Gastroesophageal sphincter (tissue), 4 donors: ENCODE measurements at places on chromosomes 6 and 20. TPM values are rescaled to one million over a fixed set of nuclear protein-coding genes. Genes with fewer than 3 reads are reported as not detected.

DNA sequence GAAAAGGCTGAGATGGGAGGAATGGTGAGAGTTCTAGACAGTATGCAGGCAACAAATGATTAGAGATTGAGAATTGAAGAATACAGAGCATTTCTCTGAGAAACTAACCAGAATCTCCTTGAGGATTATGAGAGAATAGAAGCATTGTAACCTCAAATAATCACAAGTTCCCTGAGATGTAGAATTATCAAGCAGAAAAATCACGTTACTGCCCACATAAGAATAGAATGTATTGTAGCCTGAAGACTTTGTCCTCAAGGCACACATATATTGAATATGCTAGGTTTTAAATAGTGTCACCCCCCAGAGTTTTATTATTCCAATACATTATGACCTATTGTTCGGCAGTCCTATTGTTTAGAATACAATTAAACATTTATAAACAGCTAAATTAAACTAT, 57.2 kb downstream of the CNKSR3 start:
- peaks cover 39% of the 10 kb centered on the region for H3K4me1 ChIP-seq
- H3K27me3 ChIP-seq = no peaks in the 10 kb centered on the region
- ATAC-seq = no peak
- H3K27ac ChIP-seq = no peak overlapping the region
- no peak overlapping the region for H3K4me3 ChIP-seq
- no peaks in the 10 kb centered on the region for H3K36me3 ChIP-seq

ULBP2 gene
- total RNA-seq = not detected

TMC2 gene
- 0.15 TPM for total RNA-seq

DNA sequence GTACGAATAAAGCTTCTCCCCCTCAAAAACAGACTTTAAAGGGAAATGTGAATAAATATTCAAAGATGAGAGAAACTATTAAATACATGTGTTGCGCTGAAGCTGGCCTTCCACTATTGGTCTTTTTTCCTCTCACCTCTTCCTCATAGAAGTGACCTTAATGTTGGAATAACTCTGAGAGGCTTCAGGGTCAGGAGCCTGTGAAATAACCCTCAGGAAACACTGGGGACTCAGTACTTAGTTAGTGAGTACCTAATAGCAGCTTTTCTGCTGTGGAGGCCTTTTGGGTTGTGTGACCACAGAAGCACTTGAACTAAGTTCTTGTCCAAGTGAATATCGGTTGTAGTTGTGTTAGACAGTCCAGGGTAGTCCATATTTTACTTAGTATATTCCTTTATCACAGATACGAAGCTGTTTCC, 799 bp upstream of the SHPRH start:
- ATAC-seq = no peak
- H3K4me3 ChIP-seq = peak overlapping the region; percentile 66
- H3K36me3 ChIP-seq = no peaks in the 10 kb centered on the region
- H3K4me1 ChIP-seq = peaks cover 18% of the 10 kb centered on the region

CTCFL gene
- not detected for total RNA-seq

DNA sequence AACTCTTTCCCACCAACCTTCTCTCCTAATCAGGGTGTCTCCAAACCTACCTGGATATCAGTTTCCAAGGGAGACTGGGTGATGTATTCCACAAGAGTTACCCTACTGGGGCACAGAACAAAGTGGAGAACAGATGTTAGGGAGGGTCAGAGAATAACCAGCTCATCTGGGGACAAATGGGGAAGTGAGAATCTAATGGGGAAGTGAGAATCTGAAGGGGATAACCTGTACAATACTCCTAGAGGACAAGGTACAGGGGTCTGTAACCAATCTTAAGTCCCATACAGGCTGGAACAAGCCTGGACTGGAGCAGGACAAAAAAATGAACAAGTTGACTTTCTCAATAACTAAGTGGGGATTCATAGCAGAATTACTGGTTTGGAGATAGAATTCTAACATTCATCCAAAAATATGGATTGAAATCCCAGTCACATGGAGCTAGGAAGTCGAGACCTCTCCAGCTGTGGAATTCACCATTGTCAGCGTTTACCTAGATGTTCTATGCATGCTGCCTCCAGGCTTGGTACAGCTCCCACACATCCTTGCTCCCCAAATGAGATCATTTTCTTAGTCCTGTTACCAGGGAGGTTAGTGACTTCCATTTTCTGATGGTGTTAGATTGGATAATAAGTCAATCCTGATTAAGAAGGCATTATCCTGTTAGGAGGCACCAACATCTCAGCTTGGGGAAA, 214.8 kb upstream of the MOCS1 start:
- no peaks in the 10 kb centered on the region for H3K36me3 ChIP-seq
- H3K4me1 ChIP-seq = no peaks in the 10 kb centered on the region
- H3K27me3 ChIP-seq = peaks cover 13% of the 10 kb centered on the region
- H3K27ac ChIP-seq = no peak overlapping the region
- no peak for ATAC-seq

SDC4 gene
- total RNA-seq = 182 TPM

- H3K27me3 ChIP-seq = peaks cover 5% of the 10 kb centered on the region
- no peak overlapping the region for H3K27ac ChIP-seq
- H3K36me3 ChIP-seq = no peaks in the 10 kb centered on the region
- ATAC-seq = no peak
- no peaks in the 10 kb centered on the region for H3K4me1 ChIP-seq
Measured at GRCh38 chr6:160667639-160668481, 3.8 kb upstream of the LPA start.

DNA sequence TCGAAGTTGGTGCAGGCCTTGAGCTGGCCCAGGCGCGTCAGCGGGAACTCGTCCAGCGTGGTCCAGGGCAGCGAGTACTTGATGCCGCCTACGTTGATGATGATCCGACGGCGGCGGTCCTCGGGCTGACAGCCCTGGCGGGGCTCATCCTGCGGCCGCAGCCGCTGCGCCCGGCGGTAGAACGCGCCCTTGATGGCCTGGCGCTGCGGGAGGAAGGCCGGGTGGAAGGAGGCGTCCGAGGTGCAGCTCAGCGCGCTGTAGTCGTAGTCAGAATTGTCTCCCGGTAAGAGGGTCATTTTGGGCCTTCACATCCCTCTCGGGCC, 12.9 kb downstream of the KCNG1 start:
- no peak for ATAC-seq
- H3K4me3 ChIP-seq = no peak overlapping the region
- no peaks in the 10 kb centered on the region for H3K36me3 ChIP-seq

GRCh38 chr6:113018351-113019151, 671.4 kb downstream of the RFPL4B start:
- no peaks in the 10 kb centered on the region for H3K36me3 ChIP-seq
- ATAC-seq = peak; percentile 81

RALGAPA2 gene
- total RNA-seq = 18.4 TPM

DNA sequence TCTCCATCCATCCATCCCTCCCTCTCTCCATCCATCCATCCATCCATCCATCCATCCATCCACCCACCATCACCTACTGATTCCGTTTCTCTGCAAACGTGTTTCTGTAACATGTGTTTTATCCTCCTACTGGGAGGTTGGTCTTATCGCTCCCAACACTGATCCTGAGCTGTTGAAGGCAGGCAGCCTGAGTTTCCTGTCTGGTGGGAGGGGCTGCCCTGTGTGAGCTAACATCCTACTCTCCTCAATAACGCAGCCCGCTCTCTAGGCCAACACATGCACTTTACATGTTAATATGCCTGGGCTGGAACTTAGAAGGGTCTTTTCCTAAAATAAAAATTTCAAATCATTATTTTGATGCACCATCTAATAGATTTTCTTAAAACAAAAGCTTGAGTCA, 126.5 kb downstream of the WDR27 start:
- no peaks in the 10 kb centered on the region for H3K27me3 ChIP-seq
- H3K27ac ChIP-seq = no peak overlapping the region
- H3K36me3 ChIP-seq = peaks cover 18% of the 10 kb centered on the region
- no peaks in the 10 kb centered on the region for H3K4me1 ChIP-seq

LHFPL5 gene
- total RNA-seq = not detected

DNA sequence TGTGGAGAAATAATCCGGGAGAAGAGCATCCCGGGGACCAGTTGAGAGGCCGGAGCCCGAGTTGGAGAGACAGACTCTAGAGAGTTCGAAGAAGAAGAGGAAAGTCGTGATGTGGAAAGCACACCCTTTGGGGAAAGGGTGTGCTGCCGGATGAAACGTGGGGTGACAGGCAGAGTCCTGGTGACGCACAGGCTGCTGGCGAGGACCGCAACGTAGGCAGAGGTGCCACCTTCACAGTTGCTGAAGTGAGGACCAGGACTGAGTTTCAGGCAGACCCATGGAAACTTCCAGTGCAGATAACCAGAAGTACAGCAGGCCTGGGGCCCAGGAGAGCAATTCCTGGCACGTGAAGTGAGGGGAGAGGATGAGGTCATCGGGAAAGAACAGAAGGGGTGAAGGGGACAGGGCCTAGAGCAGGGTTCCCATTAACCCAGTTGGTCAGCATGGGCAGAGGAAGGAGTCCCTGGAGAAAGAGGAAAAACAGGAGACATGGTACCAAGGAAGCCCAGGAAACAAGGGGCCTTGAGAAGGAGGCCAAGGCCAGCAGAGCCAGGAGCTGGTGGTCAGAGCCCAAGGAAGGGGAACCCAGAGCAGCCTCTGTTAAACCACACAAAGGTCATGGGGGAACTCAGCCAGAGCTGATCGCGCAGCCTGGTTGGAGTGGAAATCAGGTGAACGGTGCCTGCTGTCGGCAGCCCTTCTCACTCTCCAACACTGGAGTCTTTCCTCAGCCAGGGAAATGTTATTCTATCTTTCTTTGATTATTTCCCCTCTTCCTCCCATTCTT, 84.1 kb downstream of the PRND start:
- H3K36me3 ChIP-seq = peaks cover 29% of the 10 kb centered on the region
- no peak overlapping the region for H3K4me3 ChIP-seq
- peak overlapping the region; percentile 8 for H3K27ac ChIP-seq
- H3K4me1 ChIP-seq = no peaks in the 10 kb centered on the region
- no peaks in the 10 kb centered on the region for H3K27me3 ChIP-seq
- ATAC-seq = no peak

TCF21 gene
- total RNA-seq = 36.9 TPM

DNA sequence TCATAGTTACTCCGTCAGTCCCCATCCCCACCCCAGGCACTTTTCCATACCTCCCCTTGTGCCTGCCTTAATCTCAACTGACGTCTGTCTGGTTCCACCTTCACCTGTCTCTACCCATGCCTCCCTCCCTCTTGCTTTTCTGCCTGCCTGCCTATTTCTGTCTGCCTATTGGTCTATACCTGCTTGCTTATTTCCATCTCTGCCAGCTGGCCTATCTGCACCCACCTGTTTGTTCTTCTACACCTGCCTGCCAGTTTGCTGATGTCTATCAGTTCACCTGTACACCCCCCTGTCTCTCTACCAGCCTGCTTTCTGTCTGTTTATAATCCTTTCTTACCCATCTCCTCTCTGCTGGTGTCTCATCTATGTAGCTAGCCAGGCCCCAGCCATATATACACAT, 87.5 kb downstream of the RALGAPA2 start:
- no peaks in the 10 kb centered on the region for H3K27me3 ChIP-seq
- ATAC-seq = no peak
- no peaks in the 10 kb centered on the region for H3K4me1 ChIP-seq
- H3K27ac ChIP-seq = no peak overlapping the region
- no peak overlapping the region for H3K4me3 ChIP-seq

- no peaks in the 10 kb centered on the region for H3K27me3 ChIP-seq
- H3K36me3 ChIP-seq = no peaks in the 10 kb centered on the region
- ATAC-seq = no peak
- H3K4me3 ChIP-seq = no peak overlapping the region
Measured at GRCh38 chr20:17735206-17735804, 35.5 kb downstream of the BANF2 start.

- no peak overlapping the region for H3K27ac ChIP-seq
- no peaks in the 10 kb centered on the region for H3K4me1 ChIP-seq
- H3K36me3 ChIP-seq = no peaks in the 10 kb centered on the region
- no peak for ATAC-seq
Measured at GRCh38 chr6:11069760-11070159, 23.9 kb upstream of the SMIM13 start.

CCM2L gene
- 4.8 TPM for total RNA-seq

DNA sequence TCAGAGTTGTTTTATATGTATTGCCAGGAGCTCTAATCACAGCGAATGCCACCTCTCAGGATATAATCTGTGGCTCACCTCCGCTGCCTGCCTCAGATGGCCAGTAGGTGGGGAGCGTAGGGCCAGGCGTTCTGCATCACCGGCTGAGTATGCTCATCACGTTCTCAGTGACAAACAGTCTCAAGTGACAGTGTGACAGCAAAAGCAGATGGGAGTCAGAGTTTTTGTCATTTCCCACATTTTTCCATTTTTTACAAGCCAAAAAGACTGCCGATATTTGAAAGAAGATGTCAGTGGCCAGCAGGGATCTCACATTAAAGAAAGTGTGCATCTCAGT, 208.7 kb downstream of the ALDH8A1 start:
- no peaks in the 10 kb centered on the region for H3K27me3 ChIP-seq
- H3K27ac ChIP-seq = no peak overlapping the region
- H3K36me3 ChIP-seq = no peaks in the 10 kb centered on the region

DNA sequence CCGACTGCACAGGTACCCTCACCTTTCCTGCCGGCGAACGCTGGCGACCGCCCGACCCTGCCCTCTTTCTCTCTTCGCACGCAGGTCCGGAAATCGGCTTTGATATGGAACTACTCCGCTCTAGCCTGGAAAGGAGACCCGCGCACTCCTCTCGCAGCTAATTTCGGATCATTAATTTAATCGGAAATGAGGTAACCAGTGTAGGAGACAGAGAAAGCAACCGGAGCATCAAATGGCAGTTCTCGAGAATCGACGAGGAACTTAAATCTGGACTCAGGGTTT, 949 bp upstream of the ATXN1 start:
- H3K27me3 ChIP-seq = no peaks in the 10 kb centered on the region
- H3K36me3 ChIP-seq = no peaks in the 10 kb centered on the region
- no peak for ATAC-seq
- H3K4me1 ChIP-seq = peaks cover 4% of the 10 kb centered on the region
- peak overlapping the region; percentile 99 for H3K27ac ChIP-seq
- peak overlapping the region; percentile 92 for H3K4me3 ChIP-seq

SLC22A2 gene
- total RNA-seq = not detected

- no peak for ATAC-seq
- H3K27ac ChIP-seq = no peak overlapping the region
- no peak overlapping the region for H3K4me3 ChIP-seq
Measured at GRCh38 chr6:89509777-89510281, 76.9 kb downstream of the ANKRD6 start.

- H3K36me3 ChIP-seq = peaks cover 16% of the 10 kb centered on the region
- H3K27ac ChIP-seq = peak overlapping the region; percentile 93
- H3K4me3 ChIP-seq = peak overlapping the region; percentile 88
- H3K27me3 ChIP-seq = no peaks in the 10 kb centered on the region
- no peak for ATAC-seq
Measured at GRCh38 chr6:36873612-36874442, 776 bp downstream of the PPIL1 start.

RAB44 gene
- total RNA-seq = 0.67 TPM

SIRPD gene
- total RNA-seq = not detected

- ATAC-seq = no peak
- H3K4me1 ChIP-seq = no peaks in the 10 kb centered on the region
- H3K36me3 ChIP-seq = no peaks in the 10 kb centered on the region
- no peak overlapping the region for H3K4me3 ChIP-seq
Measured at GRCh38 chr6:104589940-104590339, 269.8 kb downstream of the HACE1 start.

GINS1 gene
- total RNA-seq = 1.2 TPM
